ENCODE measurements at places on chromosomes 13 and 19.

DNA sequence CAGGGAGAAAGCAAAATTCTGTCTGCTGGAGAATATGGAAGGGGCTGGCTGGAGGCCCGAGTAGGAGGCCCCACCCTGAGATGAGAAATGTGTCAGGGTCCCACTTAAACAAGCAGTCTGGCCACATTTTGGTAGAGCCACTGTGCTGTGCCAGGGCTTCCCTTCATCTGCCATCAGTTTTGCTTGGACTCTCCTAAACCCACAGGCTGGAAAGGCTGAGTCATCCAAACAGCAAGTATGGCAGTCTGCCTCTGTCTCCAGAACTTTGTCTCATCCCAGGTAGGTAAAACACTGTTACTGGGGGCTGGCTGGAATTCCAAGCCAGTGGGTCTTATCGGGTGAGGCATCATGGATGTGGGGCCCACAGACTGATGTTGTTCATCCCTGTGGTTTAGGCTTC lies 1390.6 kb downstream of the UQCRFS1 start:
- no peak for DNase-seq

- DNase-seq: no peak
These were observed 95.3 kb downstream of the KL start for GRCh38 chr13:33111414-33112110.

DNA sequence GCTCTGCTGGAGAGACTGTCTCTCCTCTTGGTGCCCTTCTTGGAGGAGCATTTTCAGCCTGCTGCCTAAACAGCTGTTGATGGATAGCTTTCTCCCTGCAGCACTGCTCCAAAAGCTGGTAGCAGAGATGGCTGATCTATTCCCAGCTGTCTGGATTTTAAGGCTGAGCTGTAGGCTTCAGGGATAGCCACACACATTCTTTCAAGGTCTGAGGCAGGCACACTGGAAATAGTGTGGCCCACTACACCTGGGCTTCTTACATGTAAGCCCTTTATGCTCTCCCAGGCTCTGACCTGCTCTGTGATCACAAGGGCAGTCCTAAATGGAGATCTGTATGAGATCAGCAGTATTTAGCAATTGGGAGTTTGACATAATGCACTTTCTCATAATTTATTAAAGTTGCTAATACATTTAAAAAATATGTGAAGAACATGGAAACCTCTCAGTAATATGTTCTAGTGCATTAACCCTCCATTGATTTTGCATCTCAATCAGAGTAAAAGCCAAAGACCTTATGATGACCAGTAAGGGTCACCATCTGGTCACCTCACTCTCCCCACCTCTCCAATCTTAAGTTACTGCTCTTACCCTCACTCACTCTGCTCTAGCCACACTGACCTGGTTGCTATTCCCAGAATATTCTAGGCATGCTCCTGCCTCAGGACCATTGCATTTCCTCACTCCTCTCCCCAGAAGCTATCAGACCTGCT lies 91.6 kb downstream of the MBNL2 start:
- no peak for DNase-seq

- DNase-seq: no peak
These were observed 75.6 kb downstream of the UBL3 start for GRCh38 chr13:29774830-29775229.

DNA sequence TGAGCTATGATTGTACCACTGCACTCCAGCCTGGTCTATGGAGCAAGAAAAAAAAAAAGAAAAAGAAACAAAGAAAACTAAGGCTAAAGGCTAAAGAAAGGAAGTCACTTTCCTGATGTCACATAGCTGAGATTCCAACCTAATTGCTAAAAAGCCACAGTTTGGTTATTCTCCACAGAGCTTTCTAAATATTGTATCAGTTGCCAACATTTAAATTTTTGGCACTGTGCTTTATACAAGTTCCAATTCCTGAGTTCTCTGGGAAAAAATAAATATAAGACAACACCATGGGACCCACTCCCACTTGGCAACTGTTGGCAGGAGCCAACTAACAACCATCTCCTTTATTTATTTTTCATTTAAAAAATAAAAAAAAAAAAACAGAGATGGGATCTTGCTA lies 11.2 kb upstream of the LYPD3 start:
- no peak for DNase-seq

- DNase-seq: no peak
These were observed 942.1 kb upstream of the SPRY2 start for GRCh38 chr13:81283062-81283461.

DNA sequence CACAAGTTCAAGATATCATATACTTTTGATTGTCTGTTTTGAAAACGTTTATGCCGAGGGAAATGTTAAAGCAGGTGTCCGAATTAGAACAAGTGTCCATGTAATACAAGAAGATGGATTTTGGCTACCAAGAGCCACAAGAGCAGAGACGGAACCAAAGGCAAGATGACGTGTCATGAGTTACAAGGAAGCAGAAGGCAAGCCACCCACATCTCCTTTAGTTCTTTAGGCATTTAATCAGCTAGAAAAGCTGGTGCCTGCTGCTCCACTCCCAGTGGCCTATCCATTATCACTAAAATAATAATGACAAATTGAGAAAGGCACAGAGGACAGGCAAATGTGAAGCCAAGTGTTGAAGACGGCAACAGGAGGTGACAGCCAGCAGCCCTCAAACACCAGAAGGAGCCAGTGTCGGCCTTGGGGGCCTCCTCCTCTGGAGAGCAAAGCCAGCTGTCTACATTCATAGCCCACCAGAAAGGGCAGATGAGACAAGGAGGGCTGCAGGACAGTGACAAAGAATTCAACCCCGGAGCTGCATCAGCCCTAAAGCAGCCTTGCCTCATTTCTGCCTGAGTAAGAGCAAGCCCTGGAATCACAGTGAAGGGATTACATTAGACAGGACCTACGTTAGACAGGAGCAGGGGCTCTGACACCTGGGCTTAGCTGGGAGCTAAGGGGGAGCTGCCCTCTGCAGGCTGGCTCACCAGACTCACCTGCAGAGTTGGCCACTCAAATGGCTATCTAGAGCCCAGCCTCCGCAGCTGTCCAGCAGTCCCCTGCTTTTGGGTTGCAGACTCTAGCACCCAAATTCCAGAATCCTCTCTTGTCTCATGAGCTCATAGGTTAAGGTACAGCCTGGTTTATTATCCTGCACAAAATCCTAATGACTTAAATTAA lies 569.9 kb downstream of the UQCRFS1 start:
- DNase-seq: no peak

- DNase-seq: no peak
These were observed 7.5 kb upstream of the ZNF440 start for GRCh38 chr19:11806354-11807098.

DNA sequence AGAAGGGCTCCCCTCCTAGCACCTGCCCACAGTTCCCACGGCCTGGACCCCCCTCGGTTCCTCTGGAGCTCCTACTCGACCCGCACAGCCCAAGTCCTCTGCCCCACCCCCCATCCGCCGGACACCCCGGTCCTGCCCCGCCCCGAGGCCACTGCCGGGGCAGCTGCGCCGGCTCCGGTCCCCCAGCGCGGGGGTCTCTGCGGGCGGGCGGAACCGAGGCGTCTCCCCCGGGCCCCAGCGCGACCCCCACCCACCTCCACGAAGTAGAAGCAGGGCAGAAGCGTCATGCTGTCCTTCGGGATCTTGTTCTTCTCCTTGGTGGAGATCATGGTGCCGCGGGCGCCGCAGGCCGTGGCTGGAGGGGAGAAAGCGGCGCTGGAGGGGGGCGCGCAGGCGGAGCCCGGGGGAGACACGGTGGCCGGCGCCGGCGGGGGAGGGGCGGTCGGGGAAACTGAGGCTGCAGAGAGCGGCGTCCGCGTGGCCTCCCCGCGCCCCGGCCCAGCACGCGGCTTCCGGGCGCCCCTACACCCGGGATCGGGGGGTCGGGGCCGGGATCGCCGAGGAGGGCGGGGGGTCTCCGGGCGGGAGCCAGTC lies 427 bp downstream of the PLPPR3 start:
- no peak for DNase-seq

DNA sequence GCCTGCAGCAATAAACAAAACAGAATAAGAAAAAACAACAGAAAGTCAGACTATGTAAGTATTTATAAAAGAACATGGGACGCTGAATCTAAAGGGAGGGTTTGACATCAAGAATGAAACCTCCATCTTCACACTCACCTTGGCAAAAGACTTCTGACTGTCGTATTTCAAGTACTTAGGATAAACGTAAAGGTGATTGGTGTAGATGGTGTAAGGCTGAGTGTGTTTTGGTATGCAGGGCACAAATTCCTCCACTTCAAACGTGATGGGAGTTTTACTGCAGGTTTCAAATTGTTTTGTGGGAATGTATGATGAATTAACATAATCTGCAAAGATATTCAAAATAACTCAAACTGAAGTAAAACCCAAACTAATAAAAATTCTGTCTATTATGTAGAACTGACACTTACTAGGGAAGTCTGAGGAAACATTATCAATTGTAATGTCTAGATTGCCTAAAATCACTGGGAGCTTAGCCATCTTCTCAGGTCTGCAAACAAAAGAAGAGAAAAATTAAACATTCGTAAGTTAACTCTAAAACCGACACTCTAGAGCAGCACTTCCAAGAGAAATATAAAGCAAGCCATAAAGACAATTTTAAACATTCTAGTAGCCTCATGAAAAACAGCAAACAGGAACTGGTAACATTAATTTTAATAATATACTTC lies 89.5 kb downstream of the DOCK9 start:
- no peak for DNase-seq

DNA sequence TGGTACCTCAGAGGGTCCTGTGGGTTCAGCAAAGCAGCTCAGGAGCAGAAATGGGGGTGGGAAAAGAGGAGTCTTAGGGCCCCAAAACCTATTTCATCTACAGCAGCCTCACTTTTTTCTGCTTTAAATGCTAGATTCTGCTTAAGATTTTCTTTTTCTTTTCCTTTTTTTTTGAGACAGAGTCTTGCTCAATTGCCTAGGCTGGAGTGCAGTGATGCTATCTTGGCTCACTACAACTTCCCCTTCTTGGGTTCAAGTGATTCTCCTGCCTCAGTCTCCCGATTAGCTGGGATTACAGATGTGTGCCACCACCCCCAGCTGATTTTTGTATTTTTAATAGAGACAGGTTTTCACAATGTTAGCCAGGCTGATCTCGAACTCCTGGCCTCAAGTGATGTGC lies 30.7 kb upstream of the WDFY2 start:
- DNase-seq: no peak

DNA sequence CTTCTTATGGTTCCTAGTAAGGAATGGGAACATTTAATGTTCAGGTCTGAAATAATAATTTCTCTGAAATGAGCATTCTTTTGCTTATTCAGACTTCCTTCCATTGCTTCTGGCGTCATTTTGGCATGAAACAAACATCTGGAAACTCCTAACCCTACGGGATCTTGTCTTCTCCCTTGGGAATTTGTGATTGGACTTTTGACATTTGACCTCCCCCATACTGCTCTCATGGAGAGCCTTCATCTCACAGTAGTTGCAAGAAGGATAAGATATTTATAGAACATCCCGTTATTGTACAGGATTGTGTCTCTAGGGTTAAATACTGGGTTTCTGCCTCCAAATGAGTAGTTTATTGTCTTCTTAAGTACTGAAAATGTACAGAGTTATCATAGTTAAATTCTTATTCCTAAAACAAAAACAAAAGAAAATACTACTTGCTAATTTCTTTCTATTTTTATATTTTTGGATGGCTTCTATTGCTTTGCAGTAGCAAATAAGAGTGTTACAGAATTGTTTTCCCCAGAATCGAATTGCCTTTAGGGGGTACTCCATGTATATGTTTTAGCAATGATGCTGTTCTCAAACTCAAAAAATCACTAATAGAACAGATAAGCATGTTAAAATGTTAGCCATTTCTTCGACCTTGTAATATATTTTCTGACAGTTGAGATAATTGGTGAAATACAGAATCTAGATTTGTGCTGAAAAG lies 366.8 kb downstream of the DLEU7 start:
- no peak for DNase-seq

- DNase-seq: no peak
These were observed 134.8 kb upstream of the SPRY2 start for GRCh38 chr13:80475718-80476117.

GRCh38 chr19:45146741-45147205 lies 14.0 kb downstream of the NKPD1 start:
- DNase-seq: no peak

DNA sequence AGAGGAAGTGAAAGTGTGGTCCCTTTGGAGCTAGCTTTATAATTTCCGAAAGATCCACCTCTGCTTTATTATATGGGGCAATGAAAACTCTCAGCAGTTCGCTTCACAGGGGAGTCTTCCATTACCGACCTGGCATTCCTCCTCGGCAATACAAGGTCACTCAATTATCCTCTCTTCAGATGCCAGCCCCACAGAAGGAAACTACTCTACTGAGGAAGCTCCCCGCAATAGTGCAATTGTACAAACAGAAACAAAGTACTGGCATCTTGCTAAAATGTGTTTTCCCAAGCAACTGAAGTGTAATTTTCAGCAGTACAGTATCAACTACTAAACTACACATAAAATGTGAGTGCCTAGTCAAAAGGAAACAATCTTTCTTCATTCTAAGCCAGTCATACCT lies 702.0 kb downstream of the PCDH9 start:
- no peak for DNase-seq

Data from stimulated activated CD4-positive, alpha-beta T cell treated with anti-CD3 and anti-CD28 coated beads, TNF-alpha, amount 100 ng/mL, for 1 hour (primary cell).